Kidney epithelial cell (primary cell): ENCODE measurements at places on chromosomes 12 and 14.
A peak's percentile ranks its signal among the peaks of the same experiment; 100 is the strongest.

- no peak for DNase-seq
Measured at GRCh38 chr14:29608861-29609260, 318.8 kb downstream of the PRKD1 start.

DNA sequence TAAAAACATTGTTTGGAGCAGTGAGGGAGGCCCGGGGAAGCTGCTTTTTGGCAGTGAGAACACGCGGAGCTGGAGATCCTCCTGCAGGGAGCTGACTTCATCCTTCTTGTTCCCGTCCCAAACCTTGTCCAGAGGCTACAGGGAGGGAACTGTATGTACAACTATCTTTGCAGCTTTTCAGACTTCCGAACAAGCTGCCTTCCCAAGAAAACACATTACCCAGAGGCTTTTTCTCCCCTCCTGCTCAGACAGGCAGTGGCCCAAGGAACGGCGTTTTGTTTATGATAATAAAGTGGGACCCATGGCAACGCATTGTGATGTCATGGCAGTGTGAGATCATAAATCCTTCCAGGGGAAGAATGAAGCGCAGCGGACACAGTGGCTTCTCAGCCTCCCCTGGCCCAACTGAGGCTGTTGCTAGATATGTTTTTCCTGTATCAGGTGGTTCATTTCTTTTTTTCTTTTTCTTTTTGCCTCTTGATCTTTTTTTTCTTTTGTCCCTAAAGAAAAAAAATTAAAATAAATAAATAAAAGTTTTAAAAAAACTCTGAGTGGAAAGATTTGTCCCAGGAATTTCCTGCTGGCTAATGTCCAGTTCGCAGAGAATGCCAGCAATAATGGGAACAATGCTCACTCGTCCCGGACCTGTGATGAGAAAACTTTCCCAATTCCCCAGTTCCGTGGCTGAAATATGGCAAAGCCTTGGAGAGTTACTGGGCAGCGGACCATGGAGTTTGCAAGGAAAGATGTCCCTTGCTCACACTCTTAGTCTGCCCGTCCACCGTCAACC, 103.4 kb upstream of the MAP1LC3B2 start:
- peak; percentile 82 for DNase-seq

DNA sequence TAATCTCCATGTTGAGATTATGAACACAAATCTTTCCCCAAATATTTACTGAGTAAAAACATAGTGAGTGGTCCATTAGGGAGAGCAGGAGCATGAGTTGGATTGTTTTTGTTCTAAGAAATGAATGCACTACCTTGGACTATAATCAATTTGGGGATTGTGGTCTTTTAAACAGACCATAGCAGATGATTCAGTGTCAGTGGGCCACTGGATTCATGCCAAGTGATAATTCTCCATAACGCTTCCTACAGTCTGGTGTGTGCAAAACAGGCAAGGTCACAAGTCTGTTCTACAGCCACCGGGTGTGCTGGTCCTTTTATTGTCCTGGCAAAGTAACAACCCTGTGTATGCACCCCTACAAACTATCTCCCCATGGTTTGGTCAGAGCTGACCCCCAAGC, 266.3 kb downstream of the APAF1 start:
- DNase-seq, result no peak

DNA sequence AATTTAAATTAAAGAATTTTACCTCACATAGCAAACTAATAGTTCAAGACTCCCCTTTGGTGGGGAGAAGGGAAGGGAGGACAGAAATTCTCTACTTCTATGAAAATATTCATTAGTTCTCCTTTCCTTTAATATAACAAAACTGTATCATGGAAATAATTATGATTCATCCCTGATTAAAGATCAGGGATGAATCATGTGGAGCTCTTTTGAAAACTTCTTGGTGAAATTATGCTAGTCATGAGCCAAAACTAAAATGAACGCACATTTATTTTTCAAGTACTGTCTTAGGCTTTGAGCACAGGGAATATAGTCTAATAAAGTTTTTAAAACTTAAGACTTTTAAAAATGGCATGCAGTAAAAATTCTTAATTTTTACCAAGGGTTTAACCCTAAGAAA, 17.1 kb downstream of the TMBIM4 start:
- no peak for DNase-seq

- peak; percentile 21 for DNase-seq
Measured at GRCh38 chr12:66813137-66813892, 134.4 kb upstream of the GRIP1 start.

DNA sequence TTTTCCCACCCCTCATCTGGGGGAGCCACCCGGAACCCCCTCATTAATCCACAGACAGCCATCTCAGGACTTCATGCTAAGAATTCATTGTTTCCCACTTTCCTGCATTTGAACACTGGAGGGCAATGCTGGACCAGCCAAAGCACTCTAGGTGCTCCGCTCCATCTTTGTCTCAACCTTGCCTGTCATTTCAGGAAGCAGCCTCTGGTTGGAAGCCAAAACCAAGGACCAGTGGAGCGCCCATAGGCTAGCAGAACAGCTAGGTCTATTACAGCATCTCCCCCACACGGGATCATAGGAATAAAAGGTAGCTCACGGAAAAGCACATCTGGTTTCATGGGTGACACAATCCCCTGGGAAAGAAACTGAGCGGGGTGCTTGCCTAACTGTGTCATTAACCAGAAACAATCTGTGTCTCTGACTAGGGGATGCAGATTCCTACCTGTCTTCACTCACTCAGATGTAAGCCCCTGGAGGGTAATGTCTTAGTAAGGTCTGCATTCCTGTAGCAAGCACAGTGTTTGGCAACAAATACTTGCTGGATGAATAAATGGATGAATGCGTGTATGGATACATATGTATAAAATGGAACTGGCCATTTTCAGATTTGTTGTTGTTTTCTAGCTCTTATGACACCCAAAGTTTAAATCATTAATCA, 197.0 kb downstream of the DAD1 start:
- DNase-seq, result no peak

- DNase-seq, result no peak
Measured at GRCh38 chr12:115962216-115962615, 315.3 kb downstream of the MED13L start.

DNA sequence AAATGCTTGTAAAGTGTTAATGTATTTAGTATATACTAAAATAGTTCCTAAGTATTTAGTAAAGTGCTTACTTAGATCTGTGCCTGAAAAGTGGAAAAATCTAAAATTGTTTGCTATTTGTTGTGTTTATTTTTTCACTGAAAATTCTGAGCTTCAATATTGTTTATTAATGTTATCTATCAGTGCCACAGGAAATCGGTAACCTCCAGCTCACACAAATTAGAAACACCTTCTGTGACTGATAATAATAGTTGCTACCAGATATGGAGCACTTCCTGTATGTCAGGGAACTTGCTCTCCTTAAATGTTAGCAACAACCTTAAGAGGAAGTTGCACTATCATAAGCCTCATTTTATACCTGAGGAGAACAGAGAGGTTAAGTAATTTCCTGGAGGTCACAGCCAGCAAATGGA, 723 bp upstream of the LRP10 start:
- DNase-seq, result no peak

- peak; percentile 16 for DNase-seq
Measured at GRCh38 chr12:86772696-86773095, 516.5 kb upstream of the MGAT4C start.

DNA sequence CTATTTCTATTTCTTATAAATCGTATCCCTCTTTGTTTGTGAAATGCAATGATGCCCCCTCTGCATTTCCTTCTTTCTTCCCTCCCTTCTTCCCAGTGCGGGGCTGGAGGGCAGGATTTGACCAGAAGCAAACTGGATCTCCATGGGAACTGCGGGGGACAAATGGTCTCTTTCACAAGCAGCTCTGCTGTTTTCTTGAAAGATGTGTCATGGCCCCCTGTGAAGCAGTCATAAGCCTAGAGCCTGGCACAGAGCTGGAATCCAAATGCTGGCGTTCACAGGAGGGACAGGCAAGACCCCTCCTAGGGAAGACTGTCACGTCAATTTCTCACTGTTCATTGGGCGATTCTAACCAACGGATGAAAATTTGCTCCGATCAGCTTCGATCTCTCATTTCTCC, 203.5 kb upstream of the NOS1 start:
- DNase-seq, result no peak

- DNase-seq, result no peak
Measured at GRCh38 chr14:20499108-20499507, 6.2 kb upstream of the RNASE10 start.

DNA sequence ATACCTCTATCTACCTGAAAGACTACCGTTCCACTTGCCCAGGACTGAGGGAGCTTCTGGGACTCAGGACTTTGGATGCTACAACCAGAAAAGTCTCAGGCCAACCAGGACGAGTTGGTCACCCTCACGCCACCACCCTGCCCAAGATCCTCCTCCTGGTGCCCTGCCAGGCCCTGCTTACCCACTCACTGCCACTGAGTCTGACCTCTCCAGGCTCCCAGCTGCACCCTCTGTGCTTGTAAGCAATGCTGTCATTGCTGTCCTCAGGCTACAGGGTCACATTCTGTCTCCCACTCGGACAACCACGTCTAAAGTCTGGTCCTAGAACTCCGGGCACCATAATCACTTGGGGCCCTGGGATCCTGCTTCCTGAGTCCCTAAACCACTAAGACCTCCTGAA, 9.2 kb downstream of the TTC7B start:
- no peak for DNase-seq
